ENCODE measurements at places on chromosomes 3 and 15.

DNA sequence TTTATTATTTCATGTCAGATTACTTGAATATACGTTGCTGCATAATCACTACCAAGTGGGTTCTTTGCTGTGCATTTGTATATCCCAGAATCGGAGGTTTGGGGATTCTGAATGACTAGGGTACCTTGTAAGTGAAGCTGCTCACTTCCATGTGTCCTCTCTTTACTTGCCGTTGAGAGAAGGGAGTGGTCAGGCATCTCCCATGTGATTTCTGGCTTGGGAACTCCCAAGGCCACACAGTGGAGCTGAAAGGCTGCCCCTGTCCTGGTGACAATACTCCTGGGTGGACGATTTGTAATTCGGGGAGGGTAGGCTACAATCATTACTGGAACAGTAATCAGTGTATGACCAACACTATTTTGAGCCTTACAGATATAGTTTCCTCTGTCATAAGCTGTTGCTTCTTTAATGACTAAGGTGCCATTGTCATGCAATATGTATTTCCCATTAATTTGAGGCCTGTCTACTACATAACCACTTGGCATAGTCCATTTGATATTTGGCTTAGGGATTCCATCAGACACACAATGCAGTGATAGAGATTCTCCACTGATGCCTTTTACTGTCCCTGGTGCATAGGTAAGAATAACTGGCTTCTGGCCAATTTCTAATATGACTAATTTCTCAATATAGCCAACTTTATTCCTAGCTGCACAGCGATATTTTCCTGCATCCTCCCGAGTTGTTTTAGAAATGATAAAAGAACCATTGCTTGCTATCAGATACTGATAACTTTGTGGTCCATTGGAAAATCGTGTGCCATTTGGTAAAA lies 24.0 kb downstream of the IGSF10 start:
- DNase-seq, result no peak

DNA sequence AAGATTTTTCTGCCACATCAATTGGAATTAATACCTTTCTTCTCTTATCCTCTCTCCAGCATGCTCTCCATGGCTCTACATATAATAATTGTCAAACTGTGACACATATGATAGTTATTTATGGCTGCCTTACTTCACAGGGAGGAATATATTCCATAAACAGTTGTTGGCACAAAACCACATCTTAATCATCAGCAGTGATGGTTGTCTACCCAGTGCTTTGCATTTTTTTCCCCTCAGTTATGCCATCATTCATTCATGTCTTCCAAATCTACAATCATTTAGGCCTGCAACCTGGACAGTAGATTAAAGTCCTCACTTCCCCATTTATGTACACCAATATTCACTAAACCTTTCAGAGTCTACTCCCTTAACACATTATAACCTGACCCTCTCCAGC lies 107.7 kb downstream of the THRB start:
- DNase-seq, result no peak

DNA sequence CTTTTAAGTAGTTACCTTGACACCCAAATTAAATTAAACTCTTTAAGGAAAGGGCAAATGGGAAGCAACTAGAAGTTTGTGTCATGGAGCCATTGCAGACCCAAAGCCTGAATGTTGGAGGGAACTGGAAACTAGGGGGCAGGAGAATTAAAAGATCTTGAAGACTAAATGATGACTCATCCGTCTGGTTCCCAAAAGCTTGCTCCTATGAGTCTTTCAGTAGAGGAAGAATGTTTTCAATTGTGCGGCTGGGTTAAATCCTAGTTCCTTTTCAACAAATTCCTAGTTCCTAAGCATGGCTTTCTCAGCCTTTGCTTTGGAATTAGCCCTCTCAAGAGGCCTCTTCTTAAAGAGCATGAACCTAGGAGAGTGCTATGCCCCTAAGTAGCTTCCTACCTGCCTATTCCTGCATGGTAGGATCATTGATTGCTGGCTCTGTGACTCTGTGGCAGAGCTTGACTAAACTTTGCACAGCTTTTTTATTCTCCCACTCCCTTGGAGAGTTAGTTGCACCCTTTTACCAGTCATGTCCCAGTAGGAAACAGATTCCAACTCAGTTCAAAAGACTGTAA lies 17.7 kb downstream of the CLEC3B start:
- no peak for DNase-seq

GRCh38 chr15:48086576-48086975 lies 34.2 kb upstream of the SLC24A5 start:
- no peak for DNase-seq

GRCh38 chr3:88528494-88528893 lies 378.7 kb downstream of the C3orf38 start:
- no peak for DNase-seq

- no peak for DNase-seq
Measured at GRCh38 chr3:41986561-41986960, 24.7 kb upstream of the ULK4 start.

- DNase-seq, result no peak
Measured at GRCh38 chr3:105373383-105373782, 6.7 kb downstream of the ALCAM start.

DNA sequence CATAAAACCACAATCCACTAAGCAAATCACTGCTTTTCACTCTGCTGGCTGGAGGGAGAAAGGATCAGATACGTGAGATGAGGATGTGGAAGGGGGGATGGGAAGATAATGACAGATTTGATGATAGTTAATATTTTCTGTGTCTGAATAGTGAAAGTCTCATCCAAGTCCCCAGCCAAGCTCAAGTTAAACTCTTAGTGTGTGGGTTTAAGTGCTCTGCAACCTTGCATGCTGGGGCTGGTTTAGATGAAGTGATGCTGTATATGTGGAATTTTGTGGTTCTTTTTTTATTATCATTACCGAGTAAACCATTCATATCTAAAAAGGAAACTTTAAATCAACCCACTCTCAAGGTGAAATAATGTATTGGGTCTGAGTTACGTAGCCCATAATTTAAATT lies 111.0 kb downstream of the TPRG1 start:
- DNase-seq, result no peak

DNA sequence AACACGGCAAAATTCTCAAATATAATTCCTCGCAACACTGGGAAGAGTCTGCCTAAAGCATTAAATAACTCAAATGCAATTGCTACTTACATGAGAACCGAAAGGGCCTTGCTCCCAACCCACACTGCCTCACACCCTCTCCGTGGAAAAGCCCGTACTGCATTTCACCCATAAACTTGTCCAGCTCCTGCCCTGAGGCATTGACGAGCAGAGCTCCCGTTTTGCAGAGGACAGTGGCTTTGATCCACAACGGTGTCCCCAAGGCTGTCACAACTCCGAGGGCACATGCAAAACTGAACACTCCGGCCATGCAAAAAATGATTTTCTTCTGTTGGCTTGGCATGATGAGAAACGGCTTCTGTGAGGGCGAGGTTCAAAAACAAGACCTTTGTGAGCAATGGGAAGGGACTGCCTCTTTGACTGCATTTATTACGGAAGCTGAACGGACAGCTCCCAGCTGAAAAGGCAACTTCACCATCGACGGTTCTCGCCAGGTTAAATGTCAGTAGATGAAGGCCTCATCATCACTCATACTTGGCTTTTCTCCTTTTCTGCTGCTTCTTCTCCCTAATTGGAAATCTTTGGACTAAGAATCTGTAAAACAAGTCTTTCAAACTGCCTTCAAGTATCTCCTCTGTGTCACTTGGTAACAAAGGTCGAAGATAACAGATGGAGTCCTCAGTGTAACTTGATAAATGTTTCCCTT lies at the start of gene CLRN1:
TSS of gene CLRN1 (minus strand) at position 362 of the 706 bp plus-strand sequence. CDS start at position 343, 19 bp downstream.
- DNase-seq, result no peak

DNA sequence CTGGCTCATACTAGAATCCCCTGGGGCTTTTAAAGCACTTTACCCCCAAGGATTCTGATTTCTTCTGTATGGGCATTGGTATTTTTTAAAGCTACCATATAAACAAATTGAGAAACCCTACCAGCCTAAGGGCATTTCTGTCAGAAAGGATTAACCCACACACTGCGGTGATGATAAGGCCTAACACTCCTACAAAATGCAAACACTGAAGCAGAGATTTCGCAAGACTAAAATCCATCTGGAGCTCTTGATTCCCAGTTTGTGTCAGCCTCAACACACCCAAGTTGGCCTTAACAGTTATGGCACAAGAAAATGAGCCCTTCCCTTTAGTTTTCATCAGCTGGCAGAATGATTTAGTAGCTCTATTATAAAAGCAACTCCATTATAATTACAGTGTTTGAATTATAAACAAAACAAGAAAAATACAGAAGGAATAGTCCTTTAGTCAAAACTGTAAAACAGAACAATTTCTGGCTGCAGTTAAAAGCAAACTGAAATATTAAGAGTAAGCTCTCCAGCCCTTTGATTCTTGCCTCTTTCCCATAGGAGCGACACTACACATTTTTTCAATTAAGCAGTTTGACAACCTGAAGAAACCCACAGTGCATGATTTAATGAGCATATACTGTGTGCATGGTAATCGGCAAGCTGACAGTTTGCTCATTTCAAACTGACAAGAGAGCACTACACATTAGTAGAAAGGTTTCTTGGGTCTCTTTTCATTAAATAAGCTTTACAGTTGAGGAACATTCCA lies 441.2 kb downstream of the FHIT start:
- no peak for DNase-seq

- no peak for DNase-seq
Measured at GRCh38 chr3:126394179-126394976, at the start of gene CFAP100. TSS of gene CFAP100 (plus strand) at chr3:126394909. CDS start at chr3:126396001, 1,092 bp downstream.
